Occipital lobe (tissue), 3 donors: ENCODE measurements at places on chromosomes 13 and 19. TPM values are rescaled to one million over a fixed set of nuclear protein-coding genes. Genes with fewer than 3 reads are reported as not detected.
A peak's percentile ranks its signal among the peaks of the same experiment; 100 is the strongest.

- DNase-seq = no peak
These were observed 76.1 kb downstream of the KDM4B start for GRCh38 chr19:5045029-5045428.

IER2 gene
- total RNA-seq = 9.4 TPM

SGCG gene
- 0.16 TPM for total RNA-seq

ZNF536 gene
- total RNA-seq = 28.1 TPM

TUBA3C gene
- not detected for total RNA-seq

POGLUT2 gene
- total RNA-seq = 11.5 TPM

SIGLECL1 gene
- total RNA-seq = not detected

CSNK1G2 gene
- total RNA-seq = 38.2 TPM

- DNase-seq = peak; percentile 86
These were observed at the start of gene ZNF607 for GRCh38 chr19:37719111-37719926. TSS of gene ZNF607 (minus strand) at chr19:37719761. CDS start at chr19:37711618, 8,143 bp downstream.

DNA sequence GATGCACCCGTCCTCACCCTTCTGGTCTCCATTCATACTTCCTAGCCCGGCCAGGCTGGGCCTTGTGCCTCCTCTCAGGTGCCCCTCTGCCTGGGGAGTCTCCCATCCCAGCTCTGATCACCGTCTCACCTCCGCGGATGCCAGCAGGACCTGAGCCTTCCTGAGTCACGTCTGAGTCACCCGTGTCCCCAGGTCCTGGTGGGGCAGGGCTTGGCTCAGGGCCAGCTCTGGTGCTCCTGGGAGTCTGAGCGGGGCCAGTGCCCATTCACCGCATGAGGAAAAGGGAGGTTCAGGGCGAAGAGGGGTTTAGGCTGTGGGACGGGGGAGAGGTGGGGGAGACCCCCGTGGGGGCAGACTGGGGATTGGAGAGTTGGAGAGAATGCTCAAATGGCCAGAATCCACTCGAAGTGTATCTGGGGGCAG is 593 bp downstream of the ATP8B3 start:
- DNase-seq = no peak

CEACAM4 gene
- not detected for total RNA-seq

GRCh38 chr13:42707048-42707447 is 74.3 kb upstream of the FAM216B start:
- no peak for DNase-seq

C13orf42 gene
- not detected for total RNA-seq

DNA sequence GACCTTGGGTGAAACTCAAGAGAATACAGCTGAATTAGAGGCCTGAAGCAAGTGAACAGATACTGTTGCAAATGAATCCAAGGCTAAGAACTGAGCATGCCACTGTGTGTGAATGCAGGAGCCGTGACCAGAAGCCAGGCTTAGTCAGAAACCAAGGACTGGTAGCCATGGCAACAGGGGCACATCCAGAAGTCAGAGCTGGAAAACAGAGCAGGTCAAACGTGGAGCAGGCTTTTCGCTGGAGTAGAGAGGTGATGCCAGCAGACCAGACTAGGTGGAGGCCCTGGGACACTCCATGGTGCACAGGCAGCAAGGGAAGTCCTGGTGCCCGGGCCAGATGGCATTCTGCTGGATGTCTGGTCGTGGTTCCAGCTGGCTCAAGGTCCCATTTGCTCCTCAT is 564.1 kb downstream of the PCDH9 start:
- peak; percentile 49 for DNase-seq

- no peak for DNase-seq
These were observed 127.5 kb downstream of the FREM2 start for GRCh38 chr13:38814331-38814730.

DNA sequence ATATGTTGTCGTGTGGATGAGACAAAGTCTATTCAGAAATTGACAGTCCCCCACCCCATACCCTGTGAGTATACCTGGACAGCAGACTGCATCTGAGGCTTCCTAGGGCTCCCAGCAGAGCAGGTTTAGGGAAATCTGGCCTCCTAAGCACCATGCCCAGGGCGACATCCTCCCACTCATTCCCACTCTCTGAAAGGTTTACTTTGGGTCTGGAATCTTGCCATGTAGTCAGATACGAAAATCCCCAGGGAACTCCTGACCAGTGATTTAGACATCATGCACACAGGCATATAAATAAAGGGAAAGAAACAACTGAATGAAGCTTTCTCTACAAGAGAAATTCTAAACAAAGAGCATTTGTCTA is 717 bp upstream of the NALCN start:
- DNase-seq = no peak

SHD gene
- 0.94 TPM for total RNA-seq

DNA sequence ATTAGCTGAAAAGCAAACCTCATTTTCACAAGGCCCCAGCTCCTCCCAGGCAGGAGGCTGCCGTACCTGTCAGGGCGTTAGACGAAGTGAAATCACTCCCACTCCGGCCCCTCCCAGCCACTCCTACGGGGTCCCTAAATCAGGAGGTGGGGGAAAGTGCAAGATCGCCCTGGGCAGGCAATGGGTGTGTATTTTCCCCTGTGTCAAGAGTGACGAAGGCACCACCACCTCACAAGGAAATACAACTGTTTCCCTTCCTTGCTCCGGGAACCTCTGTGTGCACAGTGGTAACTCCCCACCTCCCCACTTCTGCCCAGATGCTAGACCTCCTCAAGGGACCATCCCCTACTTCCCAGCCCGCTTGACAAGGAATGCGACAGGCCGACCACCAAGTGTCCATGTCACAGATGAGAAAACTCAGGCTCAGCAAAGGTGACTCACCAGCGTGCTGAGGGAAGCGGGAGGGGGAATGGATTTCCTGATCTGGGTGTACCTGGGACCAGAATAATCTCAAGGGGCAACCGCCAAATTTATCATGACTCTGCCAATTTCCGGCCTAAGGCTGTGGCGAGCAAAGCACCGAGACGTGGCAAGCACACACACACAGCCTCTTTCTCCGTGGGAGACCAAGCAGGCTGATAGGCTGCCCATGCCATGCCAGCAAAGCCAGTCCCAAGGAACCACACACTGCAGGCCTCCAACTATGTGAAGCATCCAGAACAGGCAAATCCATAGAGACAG is 7.3 kb downstream of the PPP6R1 start:
- DNase-seq = no peak

DNA sequence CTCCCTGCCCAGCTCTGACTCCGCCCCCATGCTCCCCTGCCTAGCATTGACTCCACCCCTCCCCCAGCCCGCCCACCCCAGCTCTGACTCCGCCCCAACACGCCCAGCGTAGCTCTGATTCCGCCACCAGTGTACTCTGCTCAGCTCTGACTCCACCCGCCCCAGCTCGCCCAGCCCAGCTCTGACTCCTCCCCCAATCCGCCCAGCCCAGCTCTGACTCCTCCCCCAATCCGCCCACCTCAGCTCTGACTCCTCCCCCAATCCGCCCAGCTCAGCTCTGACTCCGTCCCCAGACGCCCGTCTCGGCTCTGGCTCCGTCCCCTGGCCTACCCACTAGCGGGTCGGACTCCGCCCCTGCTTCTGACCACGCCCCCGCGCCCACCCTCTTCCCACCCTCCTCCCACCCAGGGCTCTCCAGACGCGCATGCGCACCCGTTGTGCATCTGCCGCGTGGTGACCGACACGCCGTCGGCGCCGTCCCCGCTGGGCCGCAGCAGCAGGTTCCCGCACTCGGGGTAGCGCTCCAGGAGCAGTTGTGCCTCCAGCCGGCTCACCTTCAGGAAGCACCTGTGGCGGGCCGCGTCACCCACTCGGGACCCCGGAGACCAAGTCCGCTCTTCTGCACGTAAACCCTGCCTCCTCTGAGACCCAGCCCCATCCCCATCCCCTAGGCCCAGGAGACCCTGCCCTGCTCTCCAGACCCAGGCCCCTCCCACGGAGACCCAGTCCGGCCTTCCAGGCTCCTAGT is 10.2 kb downstream of the STAP2 start:
- DNase-seq = peak; percentile 96

DNA sequence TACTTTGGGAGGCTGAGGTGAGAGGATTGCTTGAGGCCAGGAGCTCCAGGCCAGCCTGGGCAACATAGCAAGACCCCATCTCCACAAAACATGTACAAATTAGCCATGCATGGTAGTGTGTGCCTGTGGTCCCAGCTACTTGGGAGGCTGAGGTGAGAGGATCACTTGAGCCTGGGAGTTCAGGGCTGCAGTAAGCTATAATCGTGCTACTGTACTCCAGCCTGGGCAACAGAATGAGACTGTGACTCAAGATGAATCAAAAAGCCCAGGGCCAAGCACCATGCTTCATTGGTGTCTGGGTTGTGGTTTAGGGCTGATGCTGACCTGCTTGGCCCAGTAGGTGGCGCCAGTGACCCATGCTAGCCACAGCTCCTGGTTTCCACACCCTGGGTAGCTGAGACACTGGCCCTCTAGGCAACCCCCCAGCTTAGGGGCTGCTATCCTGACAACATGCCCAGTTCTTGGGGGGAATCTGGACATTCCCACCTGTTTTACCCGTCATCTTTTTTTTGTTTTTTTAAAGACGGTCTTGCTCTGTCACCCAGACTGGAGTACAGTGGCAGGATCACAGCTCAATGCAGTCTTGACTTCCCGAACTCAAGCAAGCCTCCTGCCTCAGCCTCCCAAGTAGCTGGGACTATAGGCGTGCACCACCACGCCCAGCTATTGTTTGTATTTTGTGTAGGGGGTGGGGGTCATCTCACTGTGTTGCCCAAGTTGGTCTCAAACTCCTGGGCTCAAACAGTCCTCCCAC is 5.5 kb downstream of the CCDC124 start:
- peak; percentile 61 for DNase-seq

DNA sequence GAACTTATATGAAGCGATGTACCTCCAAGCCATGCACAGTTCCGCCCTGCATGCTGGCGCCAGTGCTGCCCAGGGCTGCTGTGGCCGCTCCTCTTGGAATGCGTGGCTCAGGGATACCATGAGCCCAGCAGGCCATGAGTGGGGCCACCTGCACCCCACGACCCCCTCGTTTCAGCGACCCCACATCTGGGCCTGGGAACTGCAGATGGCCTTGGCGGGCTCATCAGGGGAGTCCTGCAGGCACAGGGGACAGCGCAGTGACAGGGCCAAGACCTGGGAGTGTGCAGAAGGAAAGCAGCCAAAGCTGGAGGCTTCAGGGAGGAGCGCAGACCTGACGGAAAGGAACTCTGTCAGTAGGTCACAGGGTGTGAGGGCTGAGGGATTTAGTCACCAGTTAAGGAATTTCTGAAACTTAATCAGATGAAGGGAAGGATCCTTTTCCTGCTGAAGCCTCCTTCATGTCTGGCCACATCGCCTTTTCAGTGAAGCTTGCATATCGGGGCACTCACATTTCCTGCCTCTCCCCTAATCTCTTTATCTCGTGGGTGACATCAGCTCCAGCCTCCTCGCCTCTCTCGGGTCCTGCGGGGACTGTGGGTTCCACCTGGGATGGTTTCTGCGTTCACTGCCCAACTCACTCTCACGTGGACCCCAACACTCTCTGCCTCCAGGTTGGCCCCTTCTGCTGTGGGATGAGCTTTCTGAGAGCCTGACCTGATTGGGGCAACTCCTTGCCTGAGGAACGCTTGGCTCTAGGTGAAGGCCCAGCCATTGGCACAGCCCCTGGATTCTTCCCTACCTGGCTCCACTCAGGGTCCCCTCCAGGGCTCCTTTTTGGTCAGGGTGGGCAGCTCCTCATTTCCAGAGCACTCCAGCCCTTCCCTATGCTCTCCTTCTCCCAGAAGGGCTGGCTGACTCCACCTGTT is 123.5 kb downstream of the CRYL1 start:
- no peak for DNase-seq

GRCh38 chr13:52366291-52366690 is 39.7 kb downstream of the THSD1 start:
- DNase-seq = no peak

- DNase-seq = no peak
These were observed 182.4 kb downstream of the KCTD12 start for GRCh38 chr13:76703621-76704288.

ZSCAN4 gene
- total RNA-seq = not detected

DNA sequence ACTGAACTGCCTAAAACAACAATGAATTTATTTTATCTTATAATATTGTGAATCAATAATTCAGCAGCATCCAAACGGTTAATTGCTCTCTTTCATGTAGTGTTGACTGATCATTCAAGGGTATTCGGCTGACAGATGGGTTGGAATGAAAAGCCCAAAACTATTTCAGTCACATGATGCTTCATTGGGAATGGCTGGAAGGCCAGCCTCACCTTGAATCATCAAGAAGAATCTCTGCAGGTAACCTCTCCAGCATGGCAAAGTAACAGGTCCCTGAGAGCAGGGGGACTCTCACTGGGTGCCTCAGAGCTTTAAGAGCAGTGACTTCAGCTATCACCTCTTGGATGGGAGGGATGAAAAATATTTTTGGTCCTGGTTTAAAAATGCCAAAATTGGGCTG is 1395.7 kb downstream of the OLFM4 start:
- DNase-seq = no peak

DNA sequence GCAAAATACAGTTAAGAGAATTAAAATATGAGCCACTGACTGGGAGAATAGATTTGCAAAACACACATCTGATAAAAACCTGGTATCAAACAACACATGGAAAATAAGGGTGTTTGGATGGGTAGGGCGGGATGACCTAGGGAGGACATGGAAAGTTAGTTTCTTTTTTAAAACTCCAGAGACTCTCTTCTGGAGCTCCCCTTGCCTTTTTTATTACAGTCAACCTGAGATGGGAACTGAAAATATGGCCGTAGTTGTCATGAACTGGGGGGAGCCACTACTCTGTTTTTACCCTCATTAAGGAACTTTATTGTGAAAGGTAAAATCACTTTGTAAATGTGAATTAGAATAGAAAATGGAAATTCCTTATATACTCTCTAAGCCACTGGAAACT is 113.0 kb downstream of the ATP11A start:
- no peak for DNase-seq

DNA sequence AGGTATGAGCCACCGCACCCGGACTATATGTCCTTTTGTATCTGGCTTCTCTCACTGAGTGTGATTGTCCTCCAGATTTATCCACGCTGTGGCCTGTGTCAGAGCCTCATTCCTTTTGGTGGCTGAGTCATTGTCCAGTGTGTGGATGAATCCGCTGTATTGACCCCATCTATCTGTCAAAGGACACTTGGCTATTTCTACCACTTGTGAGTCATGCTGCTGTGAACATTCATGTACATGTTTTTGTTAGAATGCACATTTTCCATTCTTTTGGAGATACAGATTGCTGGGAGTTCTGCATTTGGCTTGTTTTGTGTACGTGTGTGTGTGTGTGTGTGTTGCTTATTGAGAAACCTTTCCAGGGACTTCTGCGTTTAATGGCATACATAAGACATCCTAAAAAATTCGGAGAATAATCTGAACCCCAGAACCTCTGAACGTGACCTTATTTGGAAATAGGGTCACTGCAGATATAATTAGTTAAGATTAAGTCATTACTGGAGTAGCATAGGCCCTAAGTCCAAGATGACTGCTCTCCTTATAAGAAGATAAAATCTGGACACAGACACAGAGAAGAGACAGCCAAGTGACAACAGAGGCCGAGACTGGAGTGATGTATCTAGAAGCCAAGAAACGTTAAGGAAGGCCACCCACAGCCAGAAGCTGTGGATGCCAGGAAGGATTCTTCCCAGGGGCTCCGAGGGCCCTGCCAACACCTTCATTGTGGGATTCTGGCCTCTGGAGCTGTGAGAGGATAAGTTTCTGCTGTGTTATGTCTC is 4.9 kb upstream of the GIPC3 start:
- peak; percentile 42 for DNase-seq
